ENCODE measurements at places on chromosomes 13 and 19. TPM values are rescaled to one million over a fixed set of nuclear protein-coding genes. Genes with fewer than 3 reads are reported as not detected.

DNA sequence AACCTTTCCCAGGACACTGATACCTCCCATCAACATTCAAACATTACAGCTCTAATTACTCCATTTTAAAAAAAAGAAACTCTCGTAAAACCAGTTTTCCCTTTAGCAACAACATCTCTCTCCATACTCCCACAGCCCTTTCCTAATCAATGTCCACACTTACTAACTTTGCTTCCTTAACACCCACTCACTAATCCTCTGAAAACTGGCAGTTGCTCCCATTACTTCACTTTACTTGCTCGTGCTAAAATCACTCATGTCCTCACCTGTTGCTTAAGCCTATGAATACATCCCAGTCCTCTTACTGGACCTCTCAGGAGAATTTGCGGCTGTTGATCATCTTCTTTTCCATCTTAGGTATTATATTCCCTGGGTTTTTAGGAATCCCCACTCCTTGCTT is 44.8 kb downstream of the RBM26 start:
- DNase-seq: no peak

- no peak for DNase-seq
Measured at GRCh38 chr19:45899253-45899652, 3.2 kb downstream of the MYPOP start.

GRCh38 chr19:49691243-49692146 is 579 bp downstream of the CPT1C start:
- peak; percentile 86 for DNase-seq

- peak; percentile 69 for DNase-seq
Measured at GRCh38 chr13:110454956-110455355, 106.6 kb downstream of the RAB20 start.

KCTD15 gene
- 22.0 TPM for total RNA-seq
